Spleen (tissue), 13 donors: ENCODE measurements at places on chromosomes 3 and 15. TPM values are rescaled to one million over a fixed set of nuclear protein-coding genes. Genes with fewer than 3 reads are reported as not detected.

GRCh38 chr3:190014940-190015339 lies 105.8 kb downstream of the P3H2 start:
- no peak for DNase-seq

The ZCWPW2 gene
- total RNA-seq, result 0.76 TPM

The TMEM40 gene
- total RNA-seq, result 3.0 TPM

The HCLS1 gene
- 488 TPM for total RNA-seq

The DNAH12 gene
- total RNA-seq, result 0.15 TPM

GRCh38 chr15:87846746-87847145 lies 409.8 kb downstream of the NTRK3 start:
- DNase-seq, result no peak

The KCNAB1 gene
- 4.0 TPM for total RNA-seq

The LRRK1 gene
- 55.4 TPM for total RNA-seq

The CHCHD4 gene
- total RNA-seq, result 15.3 TPM

The RUBCN gene
- 74.7 TPM for total RNA-seq

The ACTC1 gene
- 0.51 TPM for total RNA-seq

DNA sequence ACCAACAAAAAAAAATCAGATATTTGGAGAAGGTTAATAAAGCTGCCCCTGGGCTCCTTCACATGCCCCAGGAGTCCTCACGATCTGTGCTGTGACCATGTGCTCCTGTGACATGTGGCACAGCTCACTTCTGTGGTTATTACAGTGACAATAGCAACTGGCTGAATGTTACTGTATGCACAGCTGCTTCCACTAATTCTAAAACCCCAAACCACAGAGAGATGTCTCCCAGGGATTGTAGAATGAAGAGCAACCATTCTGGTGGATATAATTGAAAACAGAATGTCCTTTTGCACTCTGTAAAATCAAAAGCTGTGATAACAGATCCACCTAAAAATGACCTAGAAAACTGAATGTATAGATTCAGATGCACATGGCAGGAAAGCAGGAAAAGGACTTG lies 489.2 kb upstream of the CNTN4 start:
- DNase-seq, result no peak

DNA sequence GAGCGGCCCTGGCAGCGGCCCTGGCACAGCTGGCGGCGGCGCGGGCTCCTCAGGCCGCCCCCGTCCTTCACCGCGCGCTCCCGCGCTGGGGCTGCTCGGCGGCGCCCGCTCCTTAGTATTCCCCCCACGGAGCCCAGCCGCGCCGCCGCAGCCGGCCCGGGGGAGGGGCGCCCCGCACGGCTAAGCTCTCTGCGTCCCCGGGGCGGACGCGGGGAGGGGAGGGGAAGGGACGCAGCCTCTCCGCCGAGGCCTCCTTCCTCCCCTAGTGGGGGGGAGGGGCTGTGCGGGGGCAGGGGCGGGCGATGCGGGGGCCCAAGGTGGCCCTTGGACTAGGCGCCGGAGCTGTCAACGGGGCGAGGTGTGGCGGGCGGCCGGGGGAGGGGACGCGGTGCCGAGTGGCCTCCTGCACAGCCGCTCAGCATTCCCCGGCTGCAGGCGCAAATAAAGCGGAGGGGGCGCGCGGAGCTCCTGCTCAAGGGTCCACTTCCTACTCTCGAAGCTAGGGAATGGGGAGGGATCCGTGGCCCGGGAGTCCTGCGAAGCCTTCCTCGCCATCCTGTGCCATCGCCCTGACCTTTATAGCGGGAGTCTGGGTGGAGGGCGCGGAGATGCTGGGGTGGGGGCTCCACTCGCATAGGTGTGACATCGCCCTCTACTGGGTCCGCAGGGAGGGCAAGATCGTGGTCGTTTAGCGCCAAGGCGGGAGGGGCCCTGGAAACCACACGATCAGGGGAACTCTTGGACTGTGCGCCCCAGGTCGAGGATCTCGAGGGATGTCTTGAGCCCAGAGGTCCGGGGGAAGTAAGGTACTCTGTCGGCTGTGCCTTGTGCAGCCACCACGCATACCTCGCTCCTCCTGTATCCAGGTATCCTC lies 22.2 kb downstream of the EPHB3 start:
- DNase-seq, result no peak

DNA sequence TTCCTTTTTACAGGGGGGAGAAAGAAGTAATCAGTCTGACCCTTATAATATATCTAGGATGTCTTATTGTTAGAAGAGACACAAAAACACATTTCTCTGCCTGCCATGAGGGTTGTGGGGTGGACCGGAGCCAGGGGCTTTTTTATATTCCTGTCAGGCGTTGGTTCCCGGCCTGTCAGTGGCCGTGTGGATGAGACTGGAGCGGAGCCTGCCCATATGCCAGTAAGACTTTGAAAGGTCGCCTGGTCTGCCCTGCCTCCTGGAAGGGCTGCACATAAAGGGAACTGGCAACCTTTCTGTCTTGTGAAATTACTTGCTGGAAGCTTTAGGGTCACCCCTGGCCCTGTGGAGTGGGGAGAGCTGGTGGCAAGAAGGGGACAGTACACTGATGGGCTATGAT lies 34.7 kb downstream of the MAP3K13 start:
- DNase-seq, result no peak

- DNase-seq, result no peak
Measured at GRCh38 chr15:29704950-29705597, 117.2 kb downstream of the TJP1 start.

DNA sequence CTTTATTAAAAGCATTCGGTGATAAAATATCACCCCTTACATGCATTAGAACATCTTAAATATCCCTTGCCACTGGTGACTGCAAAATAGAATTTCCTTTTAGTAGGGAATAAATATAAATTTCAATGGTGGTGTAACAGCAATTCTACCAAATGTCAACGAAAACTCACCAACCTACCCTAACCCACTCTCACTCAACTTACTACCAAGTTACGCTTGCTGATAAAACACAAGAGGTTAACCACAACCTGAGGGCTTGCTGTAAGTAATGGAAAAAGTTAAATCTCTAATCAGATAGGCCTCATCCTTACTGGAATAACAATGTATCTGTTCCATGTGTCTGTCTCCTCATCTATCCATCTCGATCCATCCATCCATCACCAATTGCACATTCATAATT lies 274.7 kb downstream of the FOXP1 start:
- DNase-seq, result no peak

The RAD51 gene
- 0.60 TPM for total RNA-seq

The ERICH6 gene
- not detected for total RNA-seq

DNA sequence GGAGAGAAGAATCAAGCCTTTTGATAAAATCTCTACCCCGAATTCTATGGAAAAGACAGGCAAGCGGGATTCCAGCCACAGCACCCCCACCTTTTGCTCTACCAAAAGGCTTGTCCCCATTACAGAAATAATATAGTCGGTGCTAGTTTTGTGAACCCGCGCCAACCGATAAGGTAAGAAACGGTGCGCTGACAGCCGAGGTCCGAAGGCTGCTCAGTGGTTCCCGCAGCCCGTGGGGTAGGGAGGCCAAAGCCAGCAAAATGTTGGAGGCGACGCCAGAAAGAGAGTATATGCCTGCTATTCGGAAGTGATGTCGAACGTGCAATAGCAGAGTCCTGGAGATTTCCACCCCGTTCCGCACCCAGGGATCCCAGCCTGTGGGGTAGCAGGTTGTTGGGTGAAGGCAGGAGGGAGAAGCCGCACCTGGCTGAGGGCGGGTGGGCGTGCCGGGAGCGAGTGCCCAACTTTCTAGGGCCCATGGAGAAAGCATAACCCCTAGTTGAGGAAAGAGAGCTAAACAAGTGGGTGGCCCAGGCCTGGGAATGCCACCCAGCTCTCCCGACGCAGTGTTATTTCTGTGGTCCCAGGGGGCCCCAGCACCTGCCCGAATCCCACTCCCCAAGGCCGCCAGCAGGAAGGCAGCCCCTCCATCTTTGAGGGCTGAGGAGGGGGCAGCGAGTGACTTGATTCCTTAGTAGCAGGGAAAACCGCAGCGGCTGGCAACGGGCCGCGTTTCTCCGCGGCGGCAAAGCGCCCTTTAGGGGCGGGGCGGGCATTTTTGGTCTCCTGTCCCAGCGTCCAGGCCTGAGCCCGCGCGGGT lies 7.9 kb upstream of the SOX2 start:
- DNase-seq, result no peak

DNA sequence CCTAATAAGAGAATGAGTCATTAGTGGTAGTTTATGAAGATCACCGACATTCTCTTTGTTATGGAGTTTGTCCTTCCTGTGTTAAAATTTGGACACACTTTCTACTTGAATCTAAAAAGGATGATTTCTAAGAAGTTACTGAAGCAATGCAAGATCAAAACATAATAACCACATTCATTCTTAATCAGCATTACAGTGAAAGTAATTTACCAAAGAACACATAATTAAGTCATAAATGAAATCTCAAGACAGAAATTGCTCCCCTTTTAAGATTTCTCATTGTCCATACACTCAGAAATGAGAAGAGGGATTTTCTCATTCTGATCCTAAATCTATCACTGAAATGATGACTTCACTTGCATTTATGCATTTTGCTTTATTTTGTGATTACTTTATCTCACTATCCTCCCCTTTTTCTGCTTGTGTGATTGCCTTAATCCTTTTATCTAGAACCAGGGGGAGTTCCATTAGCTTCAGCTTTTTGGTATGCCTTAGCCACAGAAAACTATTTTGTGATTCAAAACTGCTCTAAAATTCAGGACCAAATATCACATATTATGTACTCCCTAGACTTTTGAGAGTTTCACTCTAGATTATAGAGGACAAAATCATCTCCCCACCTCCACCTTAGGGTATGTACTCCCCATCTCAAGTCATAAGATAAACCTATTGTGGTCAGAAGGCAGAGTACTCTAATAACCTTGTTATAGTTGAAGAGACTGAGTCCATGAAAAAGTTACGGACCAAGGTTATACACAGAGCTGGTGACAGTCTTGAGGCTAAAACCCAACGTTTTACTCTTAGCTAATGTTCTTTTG lies 817.6 kb upstream of the CFAP20DC start:
- no peak for DNase-seq

- no peak for DNase-seq
Measured at GRCh38 chr15:94477913-94478553, 246.7 kb downstream of the MCTP2 start.

- DNase-seq, result no peak
Measured at GRCh38 chr15:34065261-34065660, 26.3 kb upstream of the AVEN start.

DNA sequence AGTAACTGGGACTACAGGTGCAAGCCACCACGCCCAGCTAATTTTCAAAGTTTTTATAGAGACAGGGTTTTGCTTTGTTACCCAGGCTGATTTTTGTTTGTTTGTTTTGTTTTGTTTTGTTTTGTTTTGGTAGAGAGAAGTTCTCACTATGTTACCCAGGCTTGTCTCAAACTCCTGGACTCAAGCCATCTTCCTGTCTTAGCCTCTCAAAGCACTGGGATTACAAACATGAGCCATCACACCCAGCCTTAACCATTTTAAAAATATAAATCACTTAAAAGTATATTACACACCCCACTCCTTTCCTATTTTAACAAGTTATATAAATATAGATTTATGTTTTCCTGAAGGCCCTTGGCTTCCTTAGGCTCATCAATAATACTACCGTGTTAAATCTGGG lies 6.5 kb upstream of the DYNC1LI1 start:
- no peak for DNase-seq

DNA sequence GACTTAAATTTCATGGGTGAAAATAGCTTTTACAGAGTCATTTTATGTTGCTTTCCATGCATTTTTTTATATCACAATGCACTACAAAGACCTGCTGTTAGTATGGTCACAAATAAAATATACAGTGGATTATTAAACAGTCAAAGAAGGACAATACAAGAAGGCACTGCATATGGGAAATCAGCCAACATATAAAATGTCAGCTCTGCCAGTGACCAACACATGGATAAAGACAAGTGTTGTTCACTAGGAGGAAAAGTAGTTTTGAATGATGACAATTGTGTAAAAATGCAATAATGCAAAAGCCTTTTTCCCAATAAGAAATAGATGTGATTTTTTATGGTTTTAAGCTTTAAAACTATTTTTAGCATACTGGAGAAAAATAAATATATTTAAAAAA lies 425.3 kb upstream of the CBLB start:
- no peak for DNase-seq

DNA sequence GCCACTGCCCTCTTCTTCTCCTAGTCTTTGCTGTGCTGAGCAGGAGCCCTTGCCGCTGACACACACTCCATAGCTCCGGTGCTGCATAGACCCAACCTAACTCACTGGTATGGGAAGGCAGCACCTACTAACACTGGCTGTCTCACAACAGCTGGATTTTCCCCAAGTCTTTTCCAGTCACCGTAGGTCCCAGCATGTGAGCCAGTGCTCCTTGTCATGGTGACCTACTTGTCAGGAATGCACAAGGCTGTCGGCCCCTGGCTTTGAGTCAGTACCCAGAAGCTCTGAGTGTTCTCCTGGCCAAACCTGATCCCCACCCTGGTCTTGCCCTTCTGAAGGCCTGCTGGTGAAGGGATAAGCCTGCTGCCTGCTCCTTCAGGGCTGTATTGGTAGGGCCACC lies 25.7 kb downstream of the AMOTL2 start:
- peak; percentile 56 for DNase-seq

DNA sequence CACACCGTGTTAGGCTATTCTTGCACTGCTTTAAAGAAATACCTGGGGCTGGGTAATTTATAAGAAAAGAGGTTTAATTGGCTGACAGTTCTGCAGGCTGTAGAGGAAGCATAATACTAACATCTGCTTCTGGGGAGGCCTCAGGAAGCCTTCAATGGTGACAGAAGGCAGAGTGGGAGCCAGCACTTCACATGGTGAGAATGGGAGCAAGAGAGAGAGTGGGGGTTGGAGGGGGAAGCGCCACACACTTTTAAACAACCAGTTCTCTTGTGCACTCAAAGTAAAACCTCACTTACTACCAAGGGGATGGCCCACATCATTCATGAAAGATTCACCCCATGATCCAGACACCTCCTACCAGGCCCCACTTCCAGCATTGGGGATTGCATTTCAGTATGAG lies 181.1 kb downstream of the APBA2 start:
- no peak for DNase-seq

- DNase-seq, result no peak
Measured at GRCh38 chr15:49196856-49197255, 26.8 kb downstream of the GALK2 start.

The AGTR1 gene
- 12.4 TPM for total RNA-seq

The B2M gene
- 5,238 TPM for total RNA-seq

DNA sequence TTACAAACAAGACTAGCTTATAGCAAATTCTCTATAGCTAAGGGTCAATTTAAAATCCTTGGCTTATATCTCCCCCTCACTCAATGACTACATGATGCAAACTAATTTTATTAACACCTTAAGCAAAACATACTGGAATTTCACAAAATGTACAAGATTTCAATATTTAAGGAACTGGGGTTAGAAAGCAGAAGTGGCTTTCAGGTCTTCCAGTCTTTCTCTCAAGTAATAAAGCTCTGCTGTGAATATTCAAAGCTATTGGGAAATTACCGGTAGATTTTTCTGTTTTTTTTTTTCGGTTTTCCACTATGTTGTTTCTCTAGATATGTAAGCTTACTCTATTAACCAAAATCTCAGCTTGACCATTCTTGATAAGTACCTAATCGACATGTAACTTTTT lies 3.9 kb downstream of the EPM2AIP1 start:
- DNase-seq, result no peak

GRCh38 chr3:12817343-12817710 lies 20.8 kb downstream of the CAND2 start:
- DNase-seq, result peak; percentile 75

- DNase-seq, result no peak
Measured at GRCh38 chr15:47331829-47332393, 385.4 kb upstream of the SEMA6D start.

- peak; percentile 71 for DNase-seq
Measured at GRCh38 chr3:192916371-192917027, 1.2 kb downstream of the MB21D2 start.

- no peak for DNase-seq
Measured at GRCh38 chr3:72494130-72494529, 354.1 kb downstream of the SHQ1 start.

The BUB1B gene
- total RNA-seq, result 8.5 TPM
